ENCODE measurements at places on chromosomes 13 and 19.

DNA sequence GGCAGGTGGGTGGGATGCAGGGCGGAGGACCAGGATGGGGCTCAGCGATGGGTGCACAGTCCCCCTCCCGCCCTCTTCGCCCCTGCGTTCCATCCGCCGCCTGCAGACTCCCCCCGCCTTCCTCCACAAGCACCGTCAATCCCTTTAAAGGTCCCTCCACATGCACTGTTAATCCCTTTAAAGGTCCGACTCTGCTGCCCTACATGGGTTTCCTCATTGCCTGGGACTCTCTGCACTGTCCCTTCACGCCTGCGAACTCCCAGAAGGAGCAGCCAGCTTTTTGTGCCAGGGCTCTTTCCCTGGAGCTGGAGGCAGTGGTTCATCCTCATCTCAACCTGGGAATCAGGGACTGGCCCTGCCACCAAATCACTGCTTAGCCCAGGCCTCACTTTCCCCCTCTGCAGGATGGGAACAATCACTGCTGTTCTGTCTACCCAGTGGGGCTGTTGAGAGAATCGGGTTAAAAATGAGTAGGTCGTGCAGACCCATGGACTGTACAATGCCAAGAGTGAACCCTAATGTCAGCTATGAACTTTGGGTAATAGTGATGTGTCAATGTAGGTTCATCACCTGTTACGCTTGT lies 20.4 kb downstream of the ZNF574 start:
- no peak for DNase-seq

- DNase-seq, result no peak
These were observed 69.9 kb downstream of the TBC1D4 start for GRCh38 chr13:75411924-75412537.

DNA sequence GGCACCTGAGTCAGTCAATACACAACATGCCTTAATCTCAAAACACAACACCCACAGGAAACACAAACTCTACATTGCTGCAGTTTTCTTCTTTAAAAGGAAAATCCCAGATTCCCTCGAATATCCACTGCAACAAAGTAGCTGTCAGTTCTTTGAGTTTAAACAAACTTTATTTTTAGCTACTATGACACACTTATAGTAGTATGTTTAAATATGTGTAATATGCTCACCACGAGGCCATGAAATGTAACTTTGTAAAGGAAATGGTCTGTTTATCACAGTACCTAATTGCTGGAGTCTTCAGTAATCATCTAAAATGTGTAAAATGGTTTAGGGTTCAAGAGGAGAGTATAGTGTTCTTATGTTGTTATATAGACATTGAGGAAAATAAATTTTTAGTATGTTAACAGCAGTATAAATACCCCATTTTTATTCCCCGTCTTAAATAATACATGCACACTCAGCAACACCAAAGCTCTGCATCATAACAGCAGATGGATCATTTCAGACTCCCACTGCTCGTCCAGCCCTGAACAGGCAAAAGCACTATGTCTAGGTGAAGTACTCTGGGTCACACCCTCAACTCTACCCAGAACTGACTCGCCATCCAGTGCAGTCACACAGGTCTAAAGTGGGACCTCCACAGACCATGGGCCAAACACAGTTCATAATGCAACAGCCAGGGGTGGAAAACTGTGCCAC lies 20.6 kb downstream of the TUBGCP3 start:
- DNase-seq, result no peak

DNA sequence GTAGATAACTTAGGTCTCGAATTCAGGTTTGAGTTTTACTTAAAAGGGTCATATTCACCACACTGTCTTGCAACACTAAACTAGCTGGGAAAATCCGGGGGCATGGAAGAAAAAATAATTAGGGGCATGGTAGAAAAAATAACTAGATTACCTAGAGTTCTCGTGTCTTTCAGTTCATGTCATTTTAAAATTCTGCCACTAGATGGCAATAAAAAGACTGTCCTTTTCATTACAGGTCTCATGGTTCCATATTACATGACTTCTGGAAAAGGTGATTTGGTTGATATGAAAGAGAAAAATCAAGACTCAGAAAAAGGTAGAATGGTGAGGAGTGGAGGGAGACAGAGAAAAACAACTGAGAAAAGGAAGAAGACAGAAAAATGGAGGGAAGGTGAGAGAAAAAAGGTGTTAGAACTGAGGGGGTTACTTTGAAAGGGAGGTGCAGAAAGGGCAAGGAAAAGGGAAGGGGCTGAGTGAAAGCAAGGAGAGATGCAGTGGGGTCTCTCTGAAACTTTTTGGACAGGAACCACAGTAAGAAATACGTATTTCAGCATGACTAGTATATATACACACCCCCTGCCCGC lies 299.0 kb downstream of the KLF12 start:
- DNase-seq, result no peak

DNA sequence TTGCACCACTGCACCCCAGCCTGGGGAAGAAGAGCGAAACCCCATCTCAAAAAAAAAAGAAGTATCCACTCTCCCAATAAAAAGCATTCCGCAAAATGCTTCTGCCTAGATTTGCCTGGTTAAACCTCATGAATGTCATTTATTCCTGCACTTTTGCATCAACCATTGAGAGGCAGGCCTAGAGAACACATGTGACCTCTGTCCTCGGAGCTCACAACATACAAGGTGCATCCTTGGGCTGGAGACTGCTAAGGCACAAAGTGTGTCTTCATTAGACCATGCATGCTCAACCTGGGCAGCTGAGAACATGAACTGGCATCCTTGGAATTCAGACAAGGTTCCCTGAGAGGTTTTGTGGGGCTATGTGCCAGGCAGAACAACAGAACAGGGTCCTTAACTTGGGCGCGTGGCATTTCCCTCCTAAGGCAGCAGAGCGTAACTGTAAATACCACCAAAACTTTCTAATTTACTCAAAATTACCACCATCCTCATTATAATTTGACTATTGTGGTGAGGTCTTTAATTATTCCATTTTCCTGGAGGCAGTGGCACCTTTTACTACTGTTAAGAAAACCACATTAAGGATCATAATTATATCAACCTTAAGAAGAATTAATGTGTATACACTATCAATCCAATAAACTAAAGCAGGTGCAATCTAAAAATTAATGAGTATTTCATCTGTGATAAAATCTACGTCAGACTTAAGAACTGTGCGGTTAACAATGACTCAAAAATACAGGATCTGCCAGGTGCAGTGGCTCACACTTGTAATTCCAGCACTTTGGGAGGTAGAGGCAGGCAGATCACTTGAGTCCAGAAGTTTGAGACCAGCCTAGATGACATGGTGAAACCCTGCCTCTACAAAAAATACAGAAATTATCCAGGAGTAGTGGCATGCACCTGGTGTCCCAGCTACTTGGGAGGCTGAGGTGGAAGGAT lies 13.8 kb downstream of the RCBTB1 start:
- no peak for DNase-seq

GRCh38 chr13:30932481-30933353 lies at the start of gene TEX26:
Gene TEX26, plus strand, starts transcription at chr13:30932656. Its CDS starts 60 bp downstream, at chr13:30932716.
- peak; percentile 83 for DNase-seq

DNA sequence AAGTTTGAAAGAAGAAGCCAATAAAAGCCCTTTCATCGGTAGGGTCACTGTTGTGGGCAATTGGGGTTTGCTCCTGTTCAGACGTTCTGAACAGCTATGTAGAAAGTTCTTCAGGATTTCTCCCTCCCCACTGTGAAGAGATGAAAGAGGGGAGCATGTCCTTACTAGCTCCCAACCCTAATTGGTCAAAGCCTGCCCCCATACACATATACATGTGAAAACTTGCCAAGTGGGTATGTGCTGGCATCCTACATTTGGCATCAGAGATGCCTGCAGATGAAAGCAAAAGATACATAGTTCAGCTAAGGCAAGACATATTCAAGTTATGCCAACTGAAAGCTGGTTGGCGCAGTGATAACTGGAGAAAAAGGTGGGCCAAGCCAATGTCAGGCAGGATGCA lies 363.1 kb upstream of the DACH1 start:
- no peak for DNase-seq

DNA sequence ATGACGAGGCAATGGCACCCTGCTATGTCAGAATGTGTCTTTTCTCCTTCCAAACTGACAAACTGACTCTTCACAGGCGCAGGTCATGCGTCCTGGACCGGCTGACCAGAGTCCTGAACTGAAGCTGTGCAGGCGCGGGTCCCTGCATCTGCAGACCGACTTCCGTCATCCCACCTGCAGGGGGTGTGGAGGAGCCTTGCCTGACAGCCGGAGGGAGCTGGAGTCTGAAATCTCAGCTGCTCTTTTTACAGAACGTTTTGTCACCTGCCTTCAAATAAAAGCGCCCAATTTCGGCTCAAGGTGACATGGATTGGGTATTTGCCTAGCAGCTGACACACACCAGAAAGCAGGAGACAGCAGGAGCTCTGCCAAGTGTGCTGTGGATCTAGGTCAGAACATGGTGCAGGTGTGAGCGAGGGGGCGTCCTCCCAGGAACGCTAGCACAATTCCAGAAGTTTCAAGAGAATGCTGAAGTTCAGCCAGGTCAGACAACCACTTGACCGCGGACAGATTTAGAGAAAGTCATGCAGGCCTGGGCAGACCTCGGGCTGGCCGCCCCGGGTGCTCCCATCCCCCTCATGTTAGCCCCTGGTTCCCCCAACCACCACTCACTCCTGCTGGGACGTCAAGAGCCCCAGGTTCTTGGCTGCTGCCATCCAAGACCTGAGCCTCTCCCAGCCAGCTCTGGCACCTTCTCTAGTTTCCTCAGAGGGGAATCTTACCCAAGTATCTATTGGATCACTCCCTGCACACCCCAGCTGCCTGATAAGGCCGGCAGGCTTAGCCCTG lies 32.8 kb downstream of the ELL start:
- peak; percentile 73 for DNase-seq

GRCh38 chr13:74289861-74290773 lies 155.9 kb upstream of the KLF12 start:
- peak; percentile 11 for DNase-seq

DNA sequence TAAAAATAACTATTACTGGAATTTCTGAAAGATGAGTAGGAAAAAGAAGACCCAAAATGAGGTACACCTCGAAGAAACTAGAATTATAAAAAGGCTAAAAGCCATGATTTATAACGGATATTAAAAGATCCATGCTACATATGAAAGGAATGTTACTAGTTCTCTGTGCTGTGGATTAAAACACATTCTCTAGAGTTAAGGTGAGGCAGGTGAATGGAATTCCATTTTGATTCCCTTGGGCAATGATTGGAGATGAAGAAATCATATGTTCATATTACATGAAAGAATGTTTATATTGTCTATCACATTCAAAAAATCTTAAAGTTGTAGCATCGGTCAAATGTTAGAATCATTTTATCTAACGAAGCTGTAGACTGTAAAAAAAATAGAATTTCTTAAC lies 783.7 kb downstream of the PCDH9 start:
- no peak for DNase-seq

GRCh38 chr19:39401070-39401548 lies 5.5 kb upstream of the ZFP36 start:
- DNase-seq, result no peak

DNA sequence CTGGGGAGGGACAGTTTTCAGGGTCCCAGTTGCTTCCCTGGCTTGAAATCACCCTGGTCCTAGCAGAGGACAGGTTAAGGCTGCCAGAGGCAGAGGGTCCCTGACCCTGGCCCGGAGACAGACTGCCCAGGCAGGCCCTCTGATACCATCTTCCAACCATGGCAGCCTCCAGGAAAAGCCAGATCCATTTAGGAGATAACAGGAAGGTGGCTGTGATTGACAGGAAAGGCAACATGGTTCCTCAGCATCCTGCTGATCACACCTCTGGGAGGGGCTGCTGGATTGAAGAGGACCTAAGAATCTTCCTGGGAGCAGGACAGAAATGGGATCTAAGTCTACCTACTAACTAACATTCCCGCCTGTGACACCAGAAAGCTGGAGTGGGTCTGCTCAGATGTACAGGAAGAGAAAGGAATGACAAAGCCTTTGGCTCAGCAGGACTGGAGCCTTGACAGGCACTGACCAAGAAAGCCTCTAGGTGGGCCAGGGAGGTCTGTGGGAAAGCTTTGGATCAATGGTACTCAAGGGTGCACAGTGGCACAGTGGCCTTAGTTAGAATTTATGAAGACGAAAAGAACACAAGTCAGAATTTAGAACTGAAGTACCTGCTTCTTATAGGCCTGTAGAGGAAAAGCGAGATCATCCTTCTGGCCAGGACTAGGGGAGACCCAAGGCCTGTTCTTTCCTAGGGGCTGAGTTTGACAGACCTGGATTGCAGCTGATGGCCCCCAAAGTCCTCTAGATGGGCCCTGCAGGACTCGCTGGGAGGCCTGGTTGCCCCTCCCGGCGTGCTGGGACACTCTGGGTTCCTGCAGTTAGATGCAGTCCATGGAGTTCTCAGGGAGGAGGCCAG lies 2.3 kb upstream of the PRKACA start:
- no peak for DNase-seq

GRCh38 chr13:61410669-61411297 lies 4.9 kb downstream of the PCDH20 start:
- DNase-seq, result no peak

DNA sequence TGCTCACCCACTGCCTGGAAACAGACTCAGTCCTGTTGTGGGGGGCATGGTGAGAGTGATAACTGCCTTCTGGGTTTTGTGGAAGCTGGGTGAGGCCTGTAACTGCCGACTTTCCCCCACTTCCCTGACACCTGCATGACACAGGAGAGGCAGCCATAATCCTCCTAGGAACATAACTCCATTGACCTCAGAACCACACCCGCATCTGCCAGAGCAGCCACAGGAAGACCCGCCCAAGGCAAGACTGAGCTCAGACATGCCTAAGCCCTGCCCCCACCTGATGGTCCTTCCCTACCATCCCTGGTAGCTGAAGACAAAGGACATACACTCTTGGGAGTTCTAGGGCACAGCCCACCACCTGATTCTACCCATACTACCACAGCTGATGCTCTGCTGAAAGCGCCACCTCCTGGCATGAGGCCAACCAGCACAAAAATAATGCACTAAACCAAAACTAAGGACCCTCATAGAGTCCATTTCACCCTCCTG lies 326.7 kb downstream of the RBM26 start:
- no peak for DNase-seq

DNA sequence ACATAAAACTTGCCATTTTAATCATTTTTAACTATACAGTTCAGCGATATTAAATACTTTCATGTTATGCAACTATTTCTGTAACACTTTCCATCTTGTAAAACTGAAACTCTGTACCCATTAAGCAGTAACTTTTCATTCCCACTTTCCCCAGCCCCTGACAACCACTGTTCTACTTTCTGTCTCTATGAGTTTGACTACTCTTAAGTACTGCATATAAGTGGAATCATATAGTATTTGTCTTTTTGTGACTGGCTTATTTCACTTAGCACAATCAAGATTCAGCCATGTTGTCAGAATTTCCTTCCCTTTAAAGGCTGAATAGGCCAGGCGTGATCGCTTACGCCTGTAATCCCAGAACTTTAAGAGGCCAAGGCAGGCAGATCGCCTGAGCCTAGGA lies 56.2 kb downstream of the ARHGAP35 start:
- DNase-seq, result no peak

GRCh38 chr19:41895745-41896580 lies 13.0 kb downstream of the ARHGEF1 start:
- no peak for DNase-seq

- DNase-seq, result no peak
These were observed 29.9 kb upstream of the CEBPA start for GRCh38 chr19:33332248-33332647.

DNA sequence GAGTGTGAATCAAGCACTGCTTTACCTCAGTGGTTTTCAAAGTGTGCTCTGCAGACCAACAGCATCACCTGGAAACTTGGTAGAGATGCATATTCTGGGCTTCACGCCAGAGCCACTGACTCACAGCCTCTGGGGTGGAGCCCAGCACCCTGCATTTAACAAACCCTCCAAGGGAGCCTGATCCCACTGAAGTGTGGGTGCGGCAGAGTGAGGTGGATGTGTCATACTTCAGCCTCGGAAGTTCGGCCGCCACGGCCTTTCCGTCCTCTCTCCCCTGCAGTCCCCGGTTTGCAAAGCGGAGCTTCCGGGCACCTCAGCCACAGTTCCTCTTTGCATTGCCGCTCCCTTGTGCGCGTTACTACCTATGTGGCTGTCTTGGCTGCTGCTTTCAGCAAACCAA lies 33.3 kb upstream of the MICU2 start:
- DNase-seq, result no peak
